Peyer's patch (tissue), 4 donors: ENCODE measurements at places on chromosomes 3 and 15. TPM values are rescaled to one million over a fixed set of nuclear protein-coding genes. Genes with fewer than 3 reads are reported as not detected.
A peak's percentile ranks its signal among the peaks of the same experiment; 100 is the strongest.

GRCh38 chr3:159819676-159820075 lies 169.0 kb upstream of the IL12A start:
- DNase-seq = no peak

GRCh38 chr15:90620379-90621067 lies 90.8 kb downstream of the CRTC3 start:
- H3K4me3 ChIP-seq = no peak overlapping the region
- peak overlapping the region; percentile 42 for H3K27ac ChIP-seq
- peaks cover 24% of the 10 kb centered on the region for H3K36me3 ChIP-seq
- no peaks in the 10 kb centered on the region for H3K27me3 ChIP-seq
- H3K4me1 ChIP-seq = peaks cover 6% of the 10 kb centered on the region
- DNase-seq = peak; percentile 51

Gene B3GNT5
- 50.3 TPM for total RNA-seq

- no peaks in the 10 kb centered on the region for H3K27me3 ChIP-seq
- peaks cover 4% of the 10 kb centered on the region for H3K4me1 ChIP-seq
- DNase-seq = no peak
- H3K36me3 ChIP-seq = no peaks in the 10 kb centered on the region
- H3K4me3 ChIP-seq = no peak overlapping the region
- H3K27ac ChIP-seq = no peak overlapping the region
These were observed 35.9 kb downstream of the CEMIP start for GRCh38 chr15:80815106-80815505.

GRCh38 chr15:80659375-80659774 lies 35.7 kb upstream of the ABHD17C start:
- no peaks in the 10 kb centered on the region for H3K27me3 ChIP-seq
- H3K4me3 ChIP-seq = no peak overlapping the region
- H3K27ac ChIP-seq = no peak overlapping the region
- no peaks in the 10 kb centered on the region for H3K4me1 ChIP-seq

DNA sequence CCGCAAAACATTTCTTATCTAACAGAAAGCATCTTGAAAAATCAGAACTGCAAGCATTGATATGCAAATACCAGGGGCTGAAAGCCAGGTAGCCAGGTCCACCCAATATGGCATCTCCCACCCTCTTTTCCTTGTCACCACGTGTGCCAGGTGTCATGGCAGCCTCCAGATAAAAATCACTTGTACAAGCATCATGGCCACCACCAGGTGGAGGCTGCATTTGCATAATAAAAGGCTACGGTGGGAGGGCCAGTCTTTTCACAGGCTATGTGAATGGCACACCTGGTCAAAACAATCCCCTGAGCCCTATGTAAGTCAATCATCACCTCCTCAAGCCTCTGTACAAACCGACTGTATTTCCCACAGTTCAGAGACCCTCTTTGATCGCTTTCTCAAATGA lies 1233.1 kb upstream of the ALCAM start:
- DNase-seq = no peak
- H3K4me3 ChIP-seq = no peak overlapping the region
- H3K27me3 ChIP-seq = no peaks in the 10 kb centered on the region
- H3K36me3 ChIP-seq = no peaks in the 10 kb centered on the region

DNA sequence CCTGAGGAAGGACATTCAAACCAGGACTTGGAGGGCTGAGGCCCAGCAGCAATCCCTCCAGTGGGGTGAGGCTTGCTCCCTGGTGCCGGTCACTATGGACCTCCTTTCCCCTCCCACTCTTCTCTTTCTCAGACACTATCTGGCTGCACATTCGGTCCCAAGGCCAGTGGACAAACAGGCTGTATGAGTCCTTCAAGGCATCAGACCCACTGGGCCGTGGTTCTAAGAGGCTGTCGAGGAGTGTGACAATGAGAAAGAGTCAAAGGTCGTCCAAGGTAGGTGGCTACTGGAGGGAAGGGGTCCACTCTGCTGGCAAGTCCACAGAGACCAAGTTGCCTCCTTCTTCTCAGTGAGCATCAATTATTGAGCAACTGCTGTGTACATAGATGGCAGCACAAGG lies 28.0 kb downstream of the NOX5 start:
- no peak overlapping the region for H3K4me3 ChIP-seq
- no peaks in the 10 kb centered on the region for H3K4me1 ChIP-seq
- H3K27ac ChIP-seq = no peak overlapping the region

GRCh38 chr15:99507504-99508310 lies 58.1 kb upstream of the MEF2A start:
- H3K36me3 ChIP-seq = no peaks in the 10 kb centered on the region
- H3K4me3 ChIP-seq = no peak overlapping the region
- H3K27me3 ChIP-seq = no peaks in the 10 kb centered on the region
- peak overlapping the region; percentile 32 for H3K27ac ChIP-seq
- DNase-seq = no peak
- peaks cover 14% of the 10 kb centered on the region for H3K4me1 ChIP-seq

DNA sequence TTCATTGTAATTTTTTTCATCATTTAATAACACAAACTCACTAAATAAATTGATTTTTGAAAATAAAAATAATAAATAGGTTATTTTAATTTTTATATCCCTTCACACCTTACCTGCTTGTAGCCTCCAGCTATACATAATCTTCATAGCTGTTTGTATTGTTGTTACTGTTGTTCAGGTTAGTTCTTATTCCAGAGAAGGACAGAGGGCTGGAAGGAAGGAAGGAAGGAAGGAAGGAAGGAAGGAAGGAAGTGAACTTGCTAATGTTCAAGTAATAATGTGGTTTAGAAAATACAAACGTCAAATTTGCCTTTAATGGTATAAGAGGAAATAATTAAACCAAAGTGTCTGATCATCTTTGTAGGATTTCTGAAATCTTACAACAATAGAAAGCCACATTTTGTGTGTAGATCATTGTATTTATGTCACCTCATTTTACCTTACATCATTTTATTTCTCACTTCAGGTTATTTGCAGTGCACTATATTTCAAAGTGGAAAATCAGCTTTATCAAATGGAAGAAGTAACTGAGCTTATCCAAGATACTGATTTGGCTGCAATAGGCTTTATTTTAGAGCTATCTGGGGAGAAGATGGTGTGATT lies 660.0 kb upstream of the CCDC54 start:
- H3K4me1 ChIP-seq = no peaks in the 10 kb centered on the region
- no peaks in the 10 kb centered on the region for H3K36me3 ChIP-seq
- DNase-seq = no peak
- H3K27me3 ChIP-seq = no peaks in the 10 kb centered on the region
